ENCODE measurements at places on chromosomes 2 and 18. TPM values are rescaled to one million over a fixed set of nuclear protein-coding genes. Genes with fewer than 3 reads are reported as not detected.

- no peaks in the 10 kb centered on the region for H3K4me1 ChIP-seq
- H3K4me3 ChIP-seq: no peak overlapping the region
- DNase-seq: no peak
- no peaks in the 10 kb centered on the region for H3K36me3 ChIP-seq
- H3K27ac ChIP-seq: no peak overlapping the region
- H3K27me3 ChIP-seq: no peaks in the 10 kb centered on the region
These were observed 19.6 kb downstream of the ANO7 start for GRCh38 chr2:241208058-241208457.

DNA sequence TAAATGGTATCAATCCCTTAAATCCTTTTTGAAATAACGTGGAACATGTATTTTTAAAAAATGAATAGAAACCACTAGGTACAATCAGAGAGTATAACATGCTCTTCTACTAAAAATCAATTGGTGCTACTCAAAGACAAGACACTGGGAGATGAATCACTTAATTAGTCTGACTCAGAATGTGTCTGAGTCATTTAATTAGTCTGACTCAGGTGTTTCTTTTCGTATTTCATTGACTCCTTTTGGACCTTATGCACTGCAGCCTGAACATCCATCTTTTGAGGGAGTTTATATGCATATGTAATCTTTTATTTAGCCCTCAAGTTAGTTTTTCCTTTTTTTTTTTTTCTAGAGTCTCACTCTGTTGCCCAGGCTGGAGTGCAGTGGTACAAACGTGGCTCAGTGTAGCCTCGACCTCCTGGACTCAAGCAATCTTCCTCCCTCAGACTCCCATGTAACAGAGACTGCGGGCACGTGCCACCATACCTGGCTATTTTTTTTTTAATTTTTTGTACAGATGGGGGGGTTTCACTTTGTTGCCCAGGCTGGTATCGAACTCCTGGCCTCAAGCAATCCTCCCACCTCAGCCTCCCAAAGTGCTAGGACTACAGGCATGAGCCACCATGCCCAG is 26.5 kb downstream of the PPP4R3B start:
- no peaks in the 10 kb centered on the region for H3K36me3 ChIP-seq
- H3K4me1 ChIP-seq: peaks cover 10% of the 10 kb centered on the region
- no peak for DNase-seq
- H3K27me3 ChIP-seq: no peaks in the 10 kb centered on the region
- no peak overlapping the region for H3K4me3 ChIP-seq

DNA sequence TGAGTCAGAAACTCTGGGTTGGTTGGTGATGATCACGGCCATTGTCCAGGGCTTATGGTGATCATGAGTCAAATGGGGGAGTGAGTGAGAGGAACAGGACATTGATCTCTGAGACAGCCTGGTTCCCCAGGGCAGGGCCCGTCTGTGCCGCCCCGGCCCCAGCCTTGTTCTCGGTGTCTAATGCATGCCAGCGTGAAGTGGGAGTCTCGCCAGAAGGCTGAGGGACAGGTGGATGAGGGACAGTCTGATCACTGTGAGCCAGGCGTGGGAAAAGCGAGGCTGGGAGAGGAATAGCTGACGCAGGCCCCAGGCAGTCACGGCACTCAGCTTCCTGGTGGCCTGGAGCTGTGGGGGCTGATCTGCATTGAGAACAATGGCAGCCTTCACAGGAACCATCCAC is 208.3 kb upstream of the HDAC4 start:
- DNase-seq: peak; percentile 57
- H3K27ac ChIP-seq: no peak overlapping the region
- H3K27me3 ChIP-seq: peaks cover 9% of the 10 kb centered on the region
- H3K36me3 ChIP-seq: no peaks in the 10 kb centered on the region

PLGLB1 gene
- 6.2 TPM for total RNA-seq

DNA sequence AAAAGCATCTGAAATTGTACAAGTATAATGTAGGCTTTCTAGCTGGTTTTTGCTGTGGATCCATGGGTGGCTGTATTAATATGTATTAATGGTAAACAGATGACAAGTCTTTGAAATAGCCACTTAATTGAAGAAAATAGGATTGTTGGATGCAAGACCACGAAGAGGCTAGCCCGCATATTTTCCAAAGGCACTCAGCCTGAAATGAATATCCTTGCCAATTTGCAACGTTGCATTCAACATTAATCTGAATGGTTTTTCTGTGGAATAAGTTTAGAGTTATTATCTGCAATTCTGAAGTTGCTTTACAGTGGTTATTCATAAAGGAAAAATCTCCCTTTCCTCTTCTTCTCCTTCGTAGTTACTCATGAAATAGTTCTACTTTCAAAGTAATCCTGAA is 86.2 kb upstream of the SPATS2L start:
- no peaks in the 10 kb centered on the region for H3K27me3 ChIP-seq
- DNase-seq: no peak
- no peak overlapping the region for H3K27ac ChIP-seq
- no peaks in the 10 kb centered on the region for H3K4me1 ChIP-seq

DNA sequence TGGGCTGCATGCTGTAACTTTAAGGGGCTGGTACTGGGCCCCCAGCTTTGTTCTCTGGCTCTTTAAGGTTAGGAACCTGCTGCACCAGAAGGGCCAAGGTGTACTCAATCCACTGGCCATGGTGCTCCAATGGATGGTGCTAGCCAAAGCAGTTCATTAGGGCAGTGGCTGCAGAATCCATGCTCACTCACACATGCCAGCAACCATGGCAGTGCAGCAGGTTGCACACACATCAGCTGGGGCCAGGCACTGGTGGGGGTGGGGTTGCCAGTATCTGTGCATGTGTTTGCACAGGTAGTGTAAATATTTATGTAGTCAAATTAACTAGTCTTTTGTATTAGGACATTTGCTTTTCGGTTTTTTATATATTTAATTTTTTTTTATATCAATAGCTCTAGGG is 228.3 kb upstream of the EPC2 start:
- no peak overlapping the region for H3K4me3 ChIP-seq
- H3K4me1 ChIP-seq: no peaks in the 10 kb centered on the region
- no peaks in the 10 kb centered on the region for H3K27me3 ChIP-seq
- no peak overlapping the region for H3K27ac ChIP-seq

HOXD8 gene
- total RNA-seq: 13.0 TPM

KRCC1 gene
- 20.4 TPM for total RNA-seq

GRCh38 chr2:190693533-190694232 is 44.8 kb downstream of the NAB1 start:
- H3K4me3 ChIP-seq: no peak overlapping the region
- no peak overlapping the region for H3K27ac ChIP-seq
- peaks cover 19% of the 10 kb centered on the region for H3K36me3 ChIP-seq

C2orf74 gene
- 9.4 TPM for total RNA-seq
